ENCODE measurements at places on chromosomes 11 and 22. TPM values are rescaled to one million over a fixed set of nuclear protein-coding genes. Genes with fewer than 3 reads are reported as not detected.

PKDREJ gene
- total RNA-seq, result 0.97 TPM

DNA sequence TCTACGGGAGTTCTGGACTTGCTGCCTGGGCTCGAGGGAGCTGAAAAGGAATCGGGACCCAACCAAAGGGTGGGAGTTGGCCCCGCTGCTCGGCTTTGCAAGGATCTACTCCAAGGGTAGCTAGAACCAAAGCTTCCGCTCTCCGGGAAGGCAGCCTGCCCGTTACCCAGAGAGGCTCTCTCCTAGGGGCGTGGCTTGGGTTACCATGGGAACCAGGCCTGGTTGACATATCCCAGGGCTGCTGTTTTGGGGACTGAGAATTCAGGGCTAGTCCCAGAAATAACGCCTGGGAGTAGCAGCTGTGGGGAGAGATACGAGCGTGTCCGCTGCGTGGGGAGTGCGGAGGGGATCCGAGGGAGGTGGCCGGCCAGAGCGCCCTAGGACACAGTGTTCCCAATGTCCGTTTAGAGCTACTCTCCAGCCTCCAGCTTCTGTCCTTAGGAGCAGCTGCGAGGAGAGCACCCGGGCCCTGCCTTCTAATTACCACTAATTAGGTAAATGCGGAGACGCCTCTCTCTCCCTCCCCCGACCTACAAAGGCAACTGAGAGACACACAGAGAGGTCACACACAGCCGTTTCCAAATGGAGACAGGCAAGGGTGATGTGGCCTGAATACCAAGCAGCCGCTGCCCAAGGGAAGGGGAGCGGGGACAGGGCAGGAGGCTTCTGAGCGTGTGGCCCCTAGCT lies 141.6 kb upstream of the CADM1 start:
- ATAC-seq, result peak; percentile 91

- ATAC-seq, result peak; percentile 48
These were observed 6.9 kb downstream of the C11orf68 start for GRCh38 chr11:65911682-65912568.

GP1BB gene
- 4.3 TPM for total RNA-seq

DMC1 gene
- total RNA-seq, result 3.4 TPM

DNA sequence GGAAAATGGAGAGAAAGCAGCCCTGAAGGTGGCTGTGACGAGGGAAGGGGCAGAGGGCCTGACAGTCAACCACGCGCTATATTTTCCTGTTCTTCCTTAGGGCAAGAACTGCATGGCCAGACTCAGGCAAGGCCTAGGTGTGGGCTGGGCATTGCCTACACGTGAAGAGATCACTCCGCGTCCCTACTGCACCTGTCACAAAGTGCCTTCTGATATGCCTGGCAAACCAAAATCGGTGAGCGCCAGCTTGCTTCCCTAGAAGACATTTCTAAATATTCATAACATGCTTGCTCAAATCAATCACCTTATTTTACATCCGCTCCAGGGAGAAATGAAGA lies 6.3 kb downstream of the TMEM121B start:
- no peak for ATAC-seq

DNA sequence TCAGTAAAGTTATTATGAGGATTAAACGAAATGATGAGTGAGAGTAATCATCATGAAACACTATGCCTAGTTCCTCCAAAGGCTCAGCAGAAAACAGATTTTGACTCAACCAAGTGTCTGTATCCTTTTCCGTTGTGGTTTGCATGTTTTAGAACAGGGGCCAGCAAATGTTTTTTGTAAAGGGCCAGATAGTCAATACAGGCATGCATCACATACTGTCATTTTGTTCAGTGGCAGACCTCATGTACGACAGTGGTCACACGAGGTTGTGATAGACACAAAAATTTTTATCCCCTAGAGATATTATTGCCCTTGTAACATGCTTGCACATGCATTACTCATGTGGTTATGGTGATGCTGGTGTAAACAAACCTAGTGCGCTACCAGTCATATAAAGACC lies 81.9 kb upstream of the SLC25A18 start:
- no peak for ATAC-seq

CARD10 gene
- total RNA-seq, result 1.9 TPM

Measured in motor neuron (in vitro differentiated cells).